Stimulated activated CD4-positive, alpha-beta T cell treated with anti-CD3 and anti-CD28 coated beads, Interleukin-1b, Interleukin-23, amount 100 ng/mL, for 24 hours (primary cell): ENCODE measurements at places on chromosomes 2 and 18.

DNA sequence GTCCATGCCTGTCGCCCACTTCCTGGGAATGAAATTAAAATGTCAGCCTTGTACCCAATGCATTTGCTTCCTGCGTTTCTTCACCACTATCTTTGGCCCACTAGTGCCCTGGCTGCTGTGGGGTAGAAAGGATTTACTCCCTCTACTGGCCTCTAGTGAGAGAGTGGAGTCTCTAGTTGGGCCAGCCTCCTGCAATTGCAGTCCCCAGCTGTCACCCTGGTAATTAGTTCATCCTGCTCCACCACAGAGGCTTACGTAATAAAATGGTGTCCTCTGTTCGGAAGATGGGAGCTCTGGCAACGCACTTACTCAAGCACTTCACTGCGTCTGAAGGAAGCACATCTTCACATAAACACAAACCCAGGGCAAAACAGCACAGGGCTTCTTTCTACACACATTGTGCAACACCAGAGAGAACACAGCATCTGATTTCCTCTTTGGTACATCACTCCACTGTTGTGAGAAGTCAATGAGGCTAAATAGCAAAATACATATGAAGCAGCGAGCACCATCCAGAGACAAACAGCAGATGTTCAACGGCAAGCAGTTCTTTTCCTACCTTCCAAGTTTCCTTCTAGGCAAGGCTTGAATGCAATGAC lies 274.6 kb downstream of the LRATD1 start:
- no peak for DNase-seq

- DNase-seq = no peak
Observed at GRCh38 chr2:45432406-45432805, 178.7 kb downstream of the SRBD1 start.

DNA sequence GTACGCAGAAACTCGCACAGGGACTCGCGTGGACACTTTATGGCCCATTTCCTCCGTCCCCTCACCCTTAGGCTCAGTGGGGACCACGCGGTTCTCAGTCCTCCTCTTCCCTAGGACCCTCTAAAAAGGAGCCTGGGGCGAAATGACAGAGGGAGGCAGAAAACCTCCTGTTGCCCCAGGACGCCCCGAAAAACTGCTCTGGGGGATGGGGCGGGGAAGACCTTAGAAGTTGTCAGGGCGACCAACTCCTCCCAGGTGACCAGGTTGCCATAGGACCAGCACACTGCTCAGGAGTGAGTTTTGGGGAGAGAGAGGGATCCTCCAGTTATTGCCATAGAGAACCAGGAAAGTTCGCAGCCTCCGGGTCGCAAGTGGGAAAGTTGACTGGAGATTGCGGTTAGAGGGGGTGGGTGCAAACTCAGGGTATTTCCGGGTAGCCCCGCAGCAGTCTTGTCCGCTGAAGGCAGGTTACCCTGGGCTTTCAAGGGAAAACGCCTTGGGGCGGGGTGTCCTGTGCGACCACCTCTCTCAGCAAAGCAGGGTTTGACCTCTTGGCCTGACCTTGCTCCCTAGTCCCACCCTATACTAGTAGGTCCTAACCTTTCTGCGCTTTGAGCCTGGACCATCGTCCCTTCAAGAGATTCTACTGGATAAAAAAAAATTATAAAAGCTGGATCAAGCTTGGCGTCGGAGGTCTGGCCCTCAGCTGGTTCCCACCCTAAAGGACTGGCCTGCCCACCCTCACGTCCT lies 7.8 kb upstream of the PAX3 start:
- DNase-seq = no peak

- DNase-seq = no peak
Observed at GRCh38 chr2:97849881-97850528, 136.6 kb downstream of the ZAP70 start.

GRCh38 chr2:43269074-43269572 lies 42.7 kb upstream of the ZFP36L2 start:
- no peak for DNase-seq
